ENCODE measurements at places on chromosomes 1 and 21.
A peak's percentile ranks its signal among the peaks of the same experiment; 100 is the strongest.

- no peak for DNase-seq
Measured at GRCh38 chr21:46284733-46285132, 678 bp downstream of the MCM3AP start.

DNA sequence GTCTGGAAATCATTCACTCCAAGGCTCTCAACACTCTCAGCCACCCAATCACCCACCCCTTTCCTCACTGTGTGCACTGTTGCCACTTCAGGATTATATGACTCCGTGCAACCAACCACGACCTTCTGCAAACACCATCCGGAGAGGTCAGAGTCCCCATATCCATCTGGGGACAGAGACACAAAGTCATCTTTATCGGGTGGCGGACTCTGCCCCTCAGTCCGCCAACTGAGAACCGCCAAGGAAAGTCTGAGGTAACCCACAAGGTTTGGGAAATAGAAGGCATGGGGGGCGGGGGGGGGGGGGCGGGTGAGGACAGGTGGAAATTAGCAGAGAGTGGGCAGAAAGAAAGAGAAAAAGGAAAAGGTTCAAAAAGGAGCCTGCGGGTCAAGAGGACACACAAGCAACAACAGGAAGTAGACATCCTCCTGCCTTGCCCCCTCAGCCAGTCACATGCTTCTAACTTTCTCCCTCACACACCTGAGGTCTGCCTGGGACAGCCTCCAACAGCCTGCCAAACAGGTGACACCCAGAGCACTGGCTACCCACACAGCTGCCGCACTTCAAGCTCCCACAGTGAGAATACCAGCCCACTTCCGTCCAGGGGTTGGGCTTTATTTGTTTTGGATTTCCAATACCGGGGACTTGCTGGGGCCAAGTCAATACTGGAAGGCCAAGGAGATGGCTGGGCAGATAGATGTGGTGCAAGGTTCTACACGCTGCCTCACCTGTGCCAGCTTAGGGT is 58.1 kb downstream of the SSBP3 start:
- no peak for DNase-seq

GRCh38 chr1:53241828-53242227 is 3.5 kb upstream of the MAGOH start:
- no peak for DNase-seq

DNA sequence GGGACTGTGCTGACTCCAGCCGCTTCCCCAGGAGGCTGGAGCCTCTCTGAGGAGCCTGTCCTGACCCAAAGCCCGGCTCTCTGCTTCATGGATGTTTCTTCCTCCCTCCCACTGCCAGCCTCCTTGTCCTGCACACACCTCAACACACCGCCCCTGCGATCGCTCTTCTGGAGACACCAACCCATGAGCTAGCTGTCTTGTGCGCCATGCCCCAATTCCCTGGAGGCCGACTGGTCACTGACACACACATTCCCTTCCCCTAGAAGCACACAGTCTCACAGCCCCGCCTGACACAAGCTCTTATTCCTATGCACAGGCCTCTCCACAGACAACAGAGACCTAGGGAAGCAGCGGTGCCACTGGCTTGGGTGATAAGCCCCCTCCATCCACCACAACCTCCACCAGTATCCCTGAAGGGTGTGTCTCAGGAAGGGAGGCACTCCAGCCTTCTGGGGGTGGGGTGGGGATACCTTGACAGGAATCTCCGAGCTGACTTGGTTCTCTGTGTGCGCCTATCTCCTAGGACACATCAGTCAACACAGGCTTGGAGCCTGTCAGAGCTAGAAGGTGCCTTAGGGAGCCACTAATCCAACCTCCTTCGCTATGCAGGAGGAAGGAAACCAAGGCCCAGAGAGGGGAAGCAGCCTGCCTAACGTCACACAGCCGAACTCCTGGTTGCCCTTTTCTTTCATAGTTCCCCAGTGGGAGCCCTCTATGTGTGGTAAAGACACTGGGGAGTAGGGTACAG is 31.1 kb downstream of the AHDC1 start:
- no peak for DNase-seq

DNA sequence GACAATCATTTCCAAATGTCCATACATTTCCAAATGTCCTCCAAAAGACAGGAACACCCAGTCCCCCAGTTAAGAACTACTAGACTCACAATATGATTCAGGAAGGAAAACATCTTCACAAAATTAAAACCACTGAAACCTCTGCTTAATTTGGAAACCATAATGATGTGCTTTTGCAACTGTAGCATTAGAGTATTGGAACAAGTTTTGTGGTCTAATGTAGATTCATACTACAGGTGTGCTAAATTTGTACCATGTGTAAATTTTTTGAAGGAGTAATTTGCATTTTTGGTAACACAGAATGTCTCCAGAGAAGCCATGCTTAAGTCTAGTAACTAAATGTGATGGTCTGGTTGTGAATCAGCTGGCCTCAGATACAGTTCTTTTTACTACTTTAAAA is 129.6 kb downstream of the DPYD start:
- no peak for DNase-seq

DNA sequence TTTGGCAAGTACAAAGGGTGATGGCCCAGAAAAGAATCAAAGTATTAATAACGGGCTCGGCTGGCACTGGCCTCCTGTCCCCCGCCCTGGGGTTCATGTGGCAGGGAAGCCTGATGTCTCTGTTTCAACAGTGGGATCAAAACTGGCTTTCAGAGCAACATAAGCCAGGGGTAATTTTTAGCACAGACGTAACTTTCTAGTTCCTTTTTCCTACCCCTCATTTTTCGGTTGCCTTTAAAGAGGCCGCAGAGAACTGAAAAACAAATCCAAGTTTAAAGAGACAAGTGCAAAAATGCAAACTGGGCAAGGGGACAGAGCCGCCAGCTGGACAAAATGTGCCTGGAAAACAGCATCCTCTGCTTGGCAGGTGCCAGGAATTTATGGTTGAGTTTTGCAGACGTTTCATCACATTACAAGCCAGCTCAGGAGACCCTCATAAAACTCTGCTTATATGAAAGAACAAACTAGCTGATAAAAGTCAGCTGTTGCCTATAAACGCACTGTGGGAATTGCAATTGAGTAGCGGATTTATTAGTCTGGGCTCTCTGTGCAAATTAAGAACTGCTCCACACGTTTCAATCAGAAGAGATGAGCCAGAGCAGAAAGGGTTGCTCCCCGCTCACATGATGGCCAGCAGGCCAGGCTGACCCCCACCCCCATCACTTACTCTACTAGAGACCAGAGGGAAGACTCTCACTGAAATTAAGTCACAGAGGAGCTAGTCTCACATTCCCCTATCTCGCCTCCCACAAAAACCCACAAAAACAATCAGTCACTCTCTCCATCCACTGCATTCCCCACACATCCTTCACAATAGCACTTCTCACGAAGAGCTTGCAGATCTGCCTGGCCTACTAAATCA is 15.8 kb upstream of the CDCA8 start:
- no peak for DNase-seq

GRCh38 chr1:93358293-93358692 is 12.6 kb downstream of the DR1 start:
- DNase-seq, result no peak

DNA sequence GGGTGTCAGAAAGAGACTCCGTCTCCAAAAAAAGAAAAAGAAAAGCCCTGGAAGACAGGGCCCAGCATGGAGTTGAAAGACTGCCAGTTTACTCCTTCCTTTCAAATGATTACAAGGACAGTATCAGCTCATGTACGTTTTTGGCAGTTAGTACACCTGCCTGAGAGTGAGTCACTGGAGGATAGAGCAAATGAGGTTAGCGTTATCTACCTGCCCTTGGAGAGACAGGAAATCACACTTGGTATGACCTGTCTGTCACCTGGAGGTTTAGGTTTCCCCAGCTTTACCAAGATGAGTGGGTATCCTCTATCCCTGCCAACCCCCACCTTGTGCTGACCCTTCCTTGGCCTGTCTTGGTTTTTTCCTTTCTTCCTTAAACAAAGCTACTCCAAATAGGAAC is 96.8 kb upstream of the BMP8A start:
- no peak for DNase-seq

DNA sequence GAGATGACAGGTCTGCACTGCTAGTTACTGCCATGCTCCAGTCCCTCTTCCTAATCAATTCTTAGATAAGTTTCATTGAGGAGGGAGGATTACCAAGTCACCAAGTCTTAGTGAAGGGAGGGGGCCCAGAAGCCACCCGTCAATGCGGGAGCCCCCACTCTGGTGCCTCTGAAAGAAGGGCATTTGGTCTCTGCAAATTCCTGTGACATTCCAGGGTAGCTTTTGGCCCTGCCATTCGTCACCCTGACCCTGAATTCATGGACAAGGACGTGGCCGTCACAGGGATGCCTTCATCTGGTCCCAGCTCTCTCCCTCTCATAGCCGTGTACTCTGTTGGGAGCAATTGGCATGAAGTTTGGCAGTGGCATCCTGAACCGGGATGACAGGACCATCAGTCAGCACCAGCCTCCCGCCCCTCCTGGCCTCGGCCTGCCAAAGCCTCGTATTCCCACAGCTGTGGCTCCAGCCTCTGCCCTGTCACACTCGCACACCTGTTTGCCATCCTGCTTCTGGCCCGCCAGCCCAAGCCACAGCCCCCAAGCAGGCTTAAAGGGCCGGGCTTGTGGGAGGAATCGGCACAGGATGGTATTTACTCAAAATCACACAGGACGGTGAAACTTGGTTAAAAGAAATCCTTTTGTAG is 150.7 kb downstream of the CLIC6 start:
- no peak for DNase-seq

DNA sequence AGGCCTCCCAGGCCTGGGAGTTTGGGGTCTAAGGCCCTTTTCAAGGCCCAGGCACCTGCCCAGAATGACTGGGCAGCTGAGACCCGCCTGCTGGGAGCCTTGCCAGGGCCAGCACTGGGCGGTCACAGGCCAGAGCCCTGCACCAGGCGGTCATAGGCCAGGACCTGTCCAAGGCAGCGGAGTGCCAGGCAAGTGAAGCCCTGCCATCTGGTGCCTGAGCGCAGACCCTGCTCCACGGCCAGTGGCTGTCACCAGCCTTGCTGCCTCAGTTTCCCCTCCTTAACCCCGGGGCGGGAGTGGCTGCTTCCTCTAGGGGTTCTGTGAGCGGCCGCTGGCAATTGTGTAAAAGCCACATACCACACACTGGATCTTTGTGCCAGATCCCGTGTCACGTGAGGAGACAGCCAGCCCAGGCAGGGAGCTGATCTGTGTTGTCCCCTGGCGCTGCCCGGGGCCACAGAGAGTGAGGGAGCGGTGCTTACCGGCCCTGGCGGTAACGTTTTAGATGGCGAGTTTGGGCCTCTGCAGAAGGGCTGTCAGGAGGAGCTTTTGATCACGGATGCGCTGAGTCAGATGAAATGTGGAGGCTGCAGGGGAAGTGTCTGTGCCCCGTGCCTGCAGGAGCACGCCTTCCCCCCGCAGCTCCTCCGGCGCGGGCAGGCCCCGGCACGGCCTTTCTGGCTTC is 4.6 kb downstream of the COL18A1 start:
- no peak for DNase-seq

DNA sequence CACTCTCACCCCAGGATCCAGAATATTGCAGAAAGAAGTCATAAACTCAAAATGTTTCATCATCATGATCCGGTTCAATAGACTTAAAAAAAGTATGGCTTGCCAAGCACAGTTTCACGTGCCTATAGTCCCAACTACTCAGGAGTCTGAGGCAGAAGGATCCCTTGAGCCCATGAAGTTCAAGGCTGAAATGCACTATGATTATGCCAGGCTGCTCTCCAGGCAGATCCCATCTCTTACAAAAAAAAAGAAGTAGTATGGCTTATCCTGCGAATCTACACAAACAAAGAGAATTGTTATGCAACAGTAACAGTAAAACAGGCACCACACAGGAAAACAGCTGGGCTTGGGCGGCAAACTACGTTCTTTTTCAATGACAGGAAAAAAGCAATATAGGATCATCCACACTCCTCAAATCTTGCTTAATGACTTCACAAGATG is 76.2 kb downstream of the EIF4G3 start:
- no peak for DNase-seq

GRCh38 chr1:219385787-219386427 is 212.2 kb downstream of the LYPLAL1 start:
- DNase-seq, result peak; percentile 22

- DNase-seq, result no peak
Measured at GRCh38 chr1:39394059-39394458, 97.4 kb upstream of the BMP8A start.

DNA sequence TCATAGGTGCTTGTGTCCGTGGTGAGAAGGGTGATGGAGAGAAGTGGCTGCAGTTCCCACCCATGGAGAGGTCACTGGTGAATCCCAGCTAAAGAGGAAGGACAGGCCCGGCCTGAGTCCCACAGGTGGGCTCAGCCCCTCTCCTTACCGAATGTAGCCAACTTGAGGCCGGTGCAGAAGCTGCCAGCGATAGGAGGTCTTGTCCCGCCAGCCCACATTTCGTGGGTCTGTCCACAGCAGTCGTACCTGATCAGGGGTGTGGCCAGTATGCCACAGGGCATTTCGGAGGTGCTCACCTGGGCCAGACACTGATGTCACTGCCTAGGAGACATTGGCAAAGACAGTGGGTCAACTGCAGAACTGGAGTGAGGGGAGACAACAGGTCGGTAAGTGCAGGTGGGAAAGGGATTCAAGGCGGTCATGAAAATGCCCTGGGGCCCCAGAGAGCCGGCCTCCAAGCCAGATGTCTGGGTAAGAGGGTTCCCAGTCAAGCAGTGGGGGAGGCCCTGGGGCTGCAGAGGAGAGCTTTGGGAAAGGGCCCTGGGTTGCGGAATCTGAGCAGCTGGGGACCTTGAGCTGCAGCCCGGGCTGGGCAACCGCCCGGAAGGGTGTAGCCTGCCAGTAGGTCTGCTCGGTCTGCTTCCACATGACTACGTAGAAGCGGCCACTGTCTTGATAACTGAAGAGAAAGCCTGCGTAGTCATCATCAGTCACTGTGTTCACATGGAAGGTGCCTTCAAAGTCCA is 10.6 kb downstream of the THBS3 start:
- DNase-seq, result no peak

DNA sequence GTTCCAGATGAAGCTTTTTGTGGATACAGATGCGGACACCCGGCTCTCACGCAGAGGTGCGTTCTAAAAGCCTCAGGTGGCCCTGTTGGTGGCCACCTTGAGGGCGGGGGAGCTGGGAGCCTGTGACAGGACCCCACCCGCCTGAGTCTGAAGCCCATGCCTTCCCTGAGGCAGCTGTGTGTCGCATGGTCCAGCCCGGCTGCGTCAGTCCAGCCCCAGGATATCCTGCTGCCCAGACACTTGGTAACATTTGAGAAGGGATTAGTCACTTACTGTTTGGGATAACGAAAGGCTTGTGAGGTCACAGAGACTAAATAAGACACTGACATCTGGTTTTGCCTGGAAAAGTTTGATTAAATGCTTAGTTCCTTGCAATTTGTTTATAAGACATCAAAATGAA is 68.9 kb downstream of the UCK2 start:
- DNase-seq, result no peak

- no peak for DNase-seq
Measured at GRCh38 chr1:27430903-27431600, 38.6 kb downstream of the GPR3 start.

DNA sequence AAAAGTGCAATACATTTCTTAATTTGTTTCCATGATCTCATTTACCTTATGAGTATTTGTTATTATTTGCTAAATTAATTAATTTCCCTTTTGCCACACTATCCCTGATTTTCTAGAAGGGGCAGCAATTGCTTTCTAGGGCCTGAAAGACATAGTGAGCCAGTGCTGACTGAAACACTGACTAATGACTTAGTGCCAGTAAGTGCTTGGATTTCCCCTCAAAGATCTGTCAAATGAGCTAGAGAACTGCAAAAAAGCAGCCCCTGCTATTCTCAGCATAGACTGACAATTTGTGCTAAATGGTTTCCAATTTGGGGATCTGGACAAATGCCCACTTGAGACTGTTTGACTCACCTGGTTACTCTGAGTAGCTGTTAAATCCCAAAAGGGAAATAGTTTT is 35.6 kb upstream of the USH2A start:
- DNase-seq, result no peak

- no peak for DNase-seq
Measured at GRCh38 chr1:183444243-183444642, 26.1 kb upstream of the NMNAT2 start.

GRCh38 chr1:24074817-24075589 is 36.9 kb downstream of the MYOM3 start:
- DNase-seq, result no peak
